ENCODE measurements at places on chromosomes 2 and 18.

- no peak for DNase-seq
These were observed 42.2 kb downstream of the LBH start for GRCh38 chr2:30273574-30273929.

DNA sequence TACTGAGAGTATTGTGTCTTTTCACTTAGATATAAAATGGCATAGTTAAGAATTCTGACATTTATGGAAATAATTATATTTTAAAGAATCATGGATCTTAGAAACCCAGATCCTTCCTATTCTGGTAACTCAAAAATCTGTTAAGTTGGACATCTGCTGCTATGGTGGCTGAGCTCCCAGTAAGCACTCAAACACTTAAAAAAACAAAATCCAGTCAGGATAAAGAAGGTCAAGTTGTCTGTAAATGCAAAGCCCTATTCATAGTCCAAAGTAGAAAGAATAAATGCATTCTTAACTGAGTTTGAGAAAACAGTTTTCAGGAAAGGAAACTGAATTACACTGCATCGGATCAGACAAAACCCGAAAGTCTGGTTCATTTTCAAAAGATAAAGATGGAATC is 35.6 kb downstream of the EIF2AK3 start:
- DNase-seq = no peak

DNA sequence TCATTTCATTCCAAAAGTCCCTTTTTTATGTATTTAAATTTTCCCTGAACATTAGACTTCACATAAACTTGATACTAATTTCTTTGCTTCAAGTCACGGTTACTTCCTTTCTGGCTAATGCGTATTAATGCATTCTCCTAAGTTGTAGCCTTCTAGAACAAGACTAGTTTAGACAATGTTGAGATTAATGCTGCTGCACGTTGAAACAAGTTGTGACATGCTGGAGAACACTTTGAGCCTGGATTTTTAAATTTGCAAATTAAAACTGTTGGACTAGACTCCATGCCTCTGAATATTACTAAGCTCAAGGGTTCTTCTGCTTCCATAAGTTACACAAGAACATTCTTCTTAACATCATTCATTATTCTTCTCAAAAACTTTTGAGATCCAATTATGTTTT is 29.1 kb downstream of the ID2 start:
- no peak for DNase-seq

DNA sequence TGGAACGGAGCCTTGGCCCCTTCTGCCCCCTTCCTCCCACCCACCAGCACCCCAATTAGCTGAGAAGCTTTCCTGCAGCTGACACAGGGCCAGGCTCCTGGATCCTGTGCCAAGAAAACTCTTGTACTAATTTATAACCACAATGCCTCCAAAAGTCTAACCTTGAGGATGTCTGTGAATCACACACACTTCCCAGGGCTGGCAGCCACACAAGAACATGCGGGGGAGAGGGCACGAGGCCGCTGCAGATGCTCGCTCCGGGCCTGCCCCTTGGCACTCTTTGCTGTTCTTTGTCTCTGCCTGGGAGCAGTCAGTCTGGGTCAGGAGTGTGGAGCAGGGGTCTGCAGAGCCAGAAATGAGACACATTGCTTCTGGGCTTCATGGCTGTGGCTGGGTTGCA is 62.7 kb upstream of the KIF5C start:
- peak; percentile 24 for DNase-seq

DNA sequence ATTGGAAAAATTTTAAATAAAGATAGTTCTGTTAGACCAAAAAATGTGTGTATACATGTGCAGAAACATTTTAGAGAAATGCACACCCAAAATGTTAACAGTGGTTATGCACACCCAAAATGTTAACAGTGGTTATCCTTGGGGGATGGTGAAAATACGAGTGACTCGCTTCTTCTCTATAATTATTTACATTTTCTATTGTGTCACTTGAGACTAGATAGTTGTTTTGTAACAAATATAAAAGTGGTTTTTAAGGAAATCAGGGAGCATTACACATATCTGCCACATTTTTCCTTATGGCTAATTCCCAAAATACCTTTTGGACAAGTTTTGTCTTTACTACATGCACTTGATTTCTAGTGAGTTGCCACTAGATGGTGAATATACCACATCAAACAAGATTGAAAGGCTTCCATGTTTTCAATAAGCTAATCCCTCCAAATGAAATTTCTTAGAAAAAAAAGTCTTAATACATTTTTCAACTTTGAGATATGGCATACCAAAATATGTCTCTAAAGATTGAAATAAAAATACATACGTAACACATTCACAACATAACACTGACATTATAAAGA is 9.0 kb upstream of the HIBCH start:
- no peak for DNase-seq

DNA sequence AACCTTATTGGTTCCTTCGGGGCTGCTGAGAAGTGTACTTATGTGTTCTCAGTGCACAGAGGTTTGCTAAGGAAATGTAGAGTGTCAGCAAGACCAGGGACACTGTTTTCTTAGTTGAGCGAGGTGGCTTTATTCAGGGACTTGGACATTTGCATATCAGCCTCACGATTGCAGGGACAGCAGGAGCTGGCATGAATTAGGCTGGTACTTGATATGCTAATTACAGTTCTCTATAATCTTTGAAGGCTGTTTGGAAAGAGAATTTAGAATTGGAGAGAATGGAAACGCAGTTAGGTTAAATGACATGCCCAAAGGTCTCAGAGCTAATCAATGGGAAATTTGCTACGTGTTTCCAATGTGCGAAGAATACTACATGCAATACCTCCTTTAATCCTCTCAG is 18.7 kb upstream of the MTCL1 start:
- DNase-seq = no peak

- DNase-seq = no peak
These were observed 11.9 kb upstream of the BCL2L11 start for GRCh38 chr2:111108745-111109271.

- no peak for DNase-seq
These were observed 325.4 kb upstream of the LINC00305 start for GRCh38 chr18:64474255-64474654.

GRCh38 chr2:136344339-136344738 is 226.4 kb upstream of the CXCR4 start:
- no peak for DNase-seq

DNA sequence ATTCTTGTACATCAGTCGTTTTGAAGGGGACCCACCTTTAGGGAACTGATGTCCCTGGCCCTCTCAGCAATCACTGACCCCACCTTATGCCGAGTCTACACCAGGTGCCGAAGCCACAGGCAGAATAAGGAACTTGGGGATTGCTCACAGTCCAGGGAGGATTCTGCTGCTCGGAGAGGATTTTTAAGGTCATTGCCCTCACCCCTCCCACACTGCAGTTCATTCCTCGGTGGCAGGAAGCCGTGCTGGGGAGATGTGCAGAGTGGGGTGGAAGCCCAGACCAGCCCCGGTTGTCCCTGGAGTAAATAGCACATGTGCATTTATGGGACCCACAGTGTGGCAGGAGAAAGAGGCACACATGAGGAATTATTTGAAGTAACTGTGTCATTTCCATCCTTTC is 50.4 kb downstream of the PLB1 start:
- no peak for DNase-seq

- no peak for DNase-seq
These were observed 101.9 kb downstream of the CTIF start for GRCh38 chr18:48640566-48641270.

DNA sequence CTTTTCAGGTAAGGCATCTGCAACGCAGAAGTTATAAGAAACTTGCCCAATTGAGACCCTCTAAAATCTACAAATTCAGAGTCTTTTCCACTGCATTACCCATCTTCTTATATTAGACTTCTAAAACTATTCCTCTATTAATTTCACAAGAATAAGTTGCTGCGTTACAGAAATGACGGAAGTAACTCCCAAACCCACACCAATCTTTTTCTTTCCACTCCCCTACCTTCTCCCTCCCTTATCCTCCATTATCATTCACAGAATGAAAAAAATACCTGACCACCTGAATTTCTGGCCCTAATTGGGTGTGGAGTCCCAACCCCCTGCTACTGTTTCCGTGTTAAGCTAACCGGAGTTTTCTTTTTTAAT is 689 bp downstream of the RPRD1A start:
- DNase-seq = no peak

DNA sequence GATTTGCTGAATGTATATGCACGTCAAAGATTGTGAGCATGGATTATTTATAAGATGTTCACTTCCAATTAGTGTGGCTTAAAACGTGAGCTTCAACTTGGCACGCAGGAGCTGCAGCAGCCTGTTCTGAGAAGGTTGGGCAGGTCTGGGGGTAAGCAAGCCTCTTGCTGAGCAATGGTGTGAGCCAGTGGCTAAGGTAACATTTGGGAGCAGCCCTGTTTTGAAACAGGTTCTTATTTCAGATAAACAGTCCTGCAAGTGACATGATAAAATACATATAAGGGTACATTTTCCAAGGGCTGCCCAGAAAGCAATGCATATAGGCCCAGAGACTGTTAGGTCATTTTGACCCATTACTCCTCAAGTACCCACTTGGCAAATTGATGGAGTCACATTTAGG is 415.3 kb downstream of the ZNF521 start:
- DNase-seq = no peak

DNA sequence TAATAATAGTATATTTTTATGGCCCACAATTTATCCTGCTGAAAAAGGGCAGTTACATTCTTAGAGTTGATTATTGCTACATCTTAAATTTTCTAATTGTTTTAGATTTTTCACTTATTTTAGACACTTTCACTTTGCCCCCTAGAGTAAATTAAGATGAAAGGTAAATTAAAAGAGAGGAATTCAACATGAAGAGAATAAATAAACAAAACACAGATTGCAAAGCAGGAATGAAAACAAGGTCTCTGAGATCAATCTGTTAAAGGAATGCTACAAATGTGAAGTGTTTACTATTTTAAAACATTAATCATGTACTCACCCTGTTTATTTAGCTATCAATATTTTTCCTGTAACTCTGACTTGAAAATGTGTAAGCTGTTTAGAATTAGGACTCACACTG is 113.5 kb upstream of the ETAA1 start:
- no peak for DNase-seq

DNA sequence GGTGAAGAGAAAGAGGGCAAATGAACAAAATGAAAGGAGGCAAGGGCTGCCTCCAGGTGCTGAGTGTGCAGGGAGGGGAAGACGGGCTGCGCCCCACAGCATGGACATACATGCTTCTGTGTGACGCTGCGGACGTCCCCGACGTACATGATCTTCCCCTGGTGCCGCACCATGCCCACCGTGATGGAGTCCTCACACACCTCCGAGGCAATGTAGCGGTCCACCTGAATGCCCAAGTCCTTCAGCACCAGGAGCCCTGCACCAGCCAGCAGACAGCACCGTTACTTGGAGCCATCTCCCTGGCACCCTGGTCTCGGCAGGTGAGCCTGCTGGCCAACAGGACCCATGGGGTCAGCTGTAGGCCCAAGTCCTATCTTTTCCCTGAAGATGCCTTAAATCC is 73.1 kb upstream of the POMC start:
- peak; percentile 59 for DNase-seq

DNA sequence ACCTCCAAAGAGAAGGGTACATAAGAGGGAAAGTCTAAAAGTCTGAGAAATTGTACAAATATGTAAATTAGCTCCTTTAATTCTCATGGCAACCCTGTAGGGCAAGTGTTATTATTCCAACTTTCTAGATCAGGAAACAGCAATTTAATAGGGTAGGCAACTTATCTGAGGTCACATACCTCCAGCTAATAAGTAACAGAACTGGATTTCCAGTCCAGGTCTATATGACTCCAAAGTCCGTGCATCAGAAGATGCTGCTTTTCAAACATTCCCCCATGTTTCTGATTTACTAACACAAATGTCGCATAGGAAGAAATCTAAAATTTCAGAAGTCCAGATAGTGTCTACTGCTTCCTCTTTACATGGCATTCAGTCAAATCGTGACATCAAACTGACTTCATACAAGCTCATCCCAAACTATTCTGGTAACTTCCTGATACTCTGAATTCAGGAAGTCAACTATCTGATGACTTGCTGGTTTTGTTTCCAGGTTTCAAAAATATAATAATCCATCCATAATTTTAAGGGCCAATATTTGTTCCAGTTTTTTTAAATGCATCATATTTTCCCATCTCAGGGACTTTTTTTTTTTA is 419.3 kb upstream of the ACVR2A start:
- DNase-seq = no peak

GRCh38 chr18:77132369-77133050 is at the start of gene MBP:
Gene MBP (minus strand): TSS chr18:77132783. CDS start chr18:77105261, 27,522 bp downstream.
- no peak for DNase-seq

- no peak for DNase-seq
These were observed 150.6 kb upstream of the DOCK10 start for GRCh38 chr2:225192869-225193268.

DNA sequence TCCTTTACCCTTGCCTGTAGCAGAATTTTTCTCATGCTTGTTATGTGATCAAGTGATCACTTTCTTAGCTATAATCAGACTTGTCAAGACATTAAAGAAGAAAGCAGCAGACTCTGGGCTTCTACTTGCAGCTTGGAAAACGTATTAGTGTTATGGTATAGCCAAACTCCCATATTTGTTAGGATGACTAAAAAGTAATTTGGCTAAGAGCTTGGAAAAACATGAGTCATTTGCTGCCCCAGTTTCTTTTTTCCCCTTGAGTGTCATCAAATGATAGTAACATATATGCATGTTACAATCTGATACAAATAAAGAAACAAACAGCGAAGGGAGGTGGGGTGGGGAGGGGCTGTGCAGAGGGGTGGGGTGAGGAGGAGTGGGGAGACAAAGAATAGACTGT is 155.5 kb downstream of the IKZF2 start:
- DNase-seq = no peak

DNA sequence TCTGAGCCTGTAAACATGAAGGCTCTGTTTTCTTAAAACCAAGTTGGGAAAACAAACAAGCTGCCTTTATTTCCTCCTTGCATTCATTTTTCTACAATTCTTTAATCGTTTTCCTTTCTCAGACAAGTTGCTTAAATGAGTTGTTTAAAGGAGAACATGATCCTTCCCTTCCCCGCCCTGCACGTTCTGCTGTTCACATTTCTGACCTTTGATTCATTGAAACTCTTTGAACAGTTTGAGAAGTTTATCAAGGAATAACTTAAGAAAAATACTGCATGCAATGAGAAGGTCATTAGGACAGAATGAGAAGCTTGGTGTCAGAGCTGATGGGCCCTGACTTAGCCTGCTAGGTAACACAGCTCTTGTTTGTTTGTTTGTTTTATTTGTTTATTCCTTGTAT is 181.6 kb downstream of the PARD3B start:
- DNase-seq = no peak
